SJSA1 (cell line): ENCODE measurements at places on chromosomes 11 and 22. TPM values are rescaled to one million over a fixed set of nuclear protein-coding genes. Genes with fewer than 3 reads are reported as not detected.

TCN2 gene
- 4.5 and 5.8 TPM in 2 replicates for total RNA-seq

GRCh38 chr11:122422682-122423081 lies 232.8 kb upstream of the UBASH3B start:
- no peak for DNase-seq
- H3K27me3 ChIP-seq: no peaks in the 10 kb centered on the region
- no peak overlapping the region for H3K27ac ChIP-seq
- H3K4me3 ChIP-seq: no peak overlapping the region
- no peaks in the 10 kb centered on the region for H3K36me3 ChIP-seq

DNA sequence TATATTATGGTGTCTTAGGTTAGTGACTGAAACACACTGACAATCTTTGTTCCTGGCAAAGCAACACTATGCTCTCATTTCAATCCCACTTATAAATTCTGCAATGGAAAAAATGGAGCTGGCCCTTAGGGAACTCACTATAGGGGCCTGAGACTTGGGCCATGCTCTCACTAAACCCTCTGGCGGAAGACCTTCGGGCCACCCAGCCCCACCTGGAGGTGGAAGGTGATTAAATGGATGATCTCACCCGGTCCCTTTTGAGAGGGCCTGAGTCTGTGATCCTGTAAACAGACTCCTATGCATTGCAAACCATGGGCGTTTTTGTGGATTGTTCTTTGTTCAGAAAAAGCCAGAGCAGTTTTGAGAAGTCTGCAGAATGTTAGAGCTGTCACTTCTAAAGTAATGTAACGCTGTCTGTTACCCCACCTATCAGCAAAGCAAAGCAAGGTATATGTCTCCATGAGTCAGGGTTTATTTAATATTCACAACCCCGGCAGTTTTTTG lies 17.0 kb upstream of the CDON start:
- H3K4me3 ChIP-seq: no peak overlapping the region
- no peaks in the 10 kb centered on the region for H3K27me3 ChIP-seq
- no peak for DNase-seq
- no peaks in the 10 kb centered on the region for H3K36me3 ChIP-seq

DNA sequence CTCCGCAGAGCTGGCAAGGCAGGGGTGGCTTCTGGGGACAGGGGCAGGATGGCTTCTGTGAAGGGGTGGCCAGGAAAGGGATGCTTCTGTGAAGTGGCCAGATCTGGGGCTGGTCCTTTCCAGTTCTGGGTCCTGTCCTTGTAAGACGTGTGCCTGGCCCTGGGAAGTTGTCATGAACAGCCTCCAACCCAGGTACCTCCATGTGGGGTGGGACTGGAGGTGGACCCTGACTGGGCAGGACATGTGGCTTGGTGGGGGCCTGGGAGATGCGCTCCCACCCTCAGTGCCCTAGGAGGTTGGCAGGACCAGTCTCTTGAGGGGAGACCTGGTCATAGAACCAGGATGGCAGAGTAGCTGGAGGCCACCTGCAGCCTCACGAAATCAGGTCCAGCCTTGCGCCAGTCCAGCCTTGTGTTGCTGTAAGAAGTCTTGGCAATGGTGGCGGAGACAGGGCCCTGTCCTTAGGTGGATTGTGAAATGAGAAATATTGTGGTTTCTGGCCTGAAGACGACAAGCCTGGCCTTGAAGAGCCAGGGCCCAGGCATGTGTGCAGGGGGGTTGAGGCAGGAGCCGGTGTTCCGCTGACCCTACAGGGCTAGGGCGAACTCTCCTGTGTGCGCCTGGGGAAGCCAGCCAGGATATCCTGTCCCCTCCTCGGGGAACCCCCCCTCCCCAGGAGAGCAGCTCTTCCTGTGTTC lies 2.6 kb downstream of the KCNQ1 start:
- H3K27me3 ChIP-seq: peaks cover 95% of the 10 kb centered on the region
- H3K27ac ChIP-seq: no peak overlapping the region
- peaks cover 5% of the 10 kb centered on the region for H3K4me1 ChIP-seq
- no peaks in the 10 kb centered on the region for H3K36me3 ChIP-seq

DNA sequence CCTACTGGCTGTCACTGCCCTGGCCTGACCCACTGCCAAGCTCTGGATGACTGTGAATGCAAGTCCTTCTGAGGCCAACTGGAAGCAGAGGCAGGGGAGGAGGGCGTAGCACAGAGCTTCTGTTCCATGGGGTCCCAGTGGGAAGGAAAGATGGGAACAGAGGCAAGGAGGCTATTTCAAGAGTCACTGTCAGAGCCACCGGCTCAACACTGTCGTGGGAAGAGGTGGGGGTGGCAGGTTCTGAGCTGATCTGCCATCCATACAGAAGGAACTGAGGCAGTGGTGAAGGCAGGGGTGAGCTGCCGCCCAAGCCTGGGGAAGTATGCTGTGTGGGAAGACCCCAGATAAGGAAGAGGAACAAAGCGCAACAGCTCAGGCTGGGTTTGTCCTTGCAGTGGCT lies 54.7 kb downstream of the SGSM3 start:
- H3K36me3 ChIP-seq: peaks cover 93% of the 10 kb centered on the region
- peaks cover 18% of the 10 kb centered on the region for H3K4me1 ChIP-seq

- no peak overlapping the region for H3K27ac ChIP-seq
- no peak overlapping the region for H3K4me3 ChIP-seq
- DNase-seq: peak; percentile 36
- no peaks in the 10 kb centered on the region for H3K4me1 ChIP-seq
These were observed 17.2 kb downstream of the CBX7 start for GRCh38 chr22:39135092-39135896.

- H3K4me1 ChIP-seq: peaks cover 39% of the 10 kb centered on the region
- H3K4me3 ChIP-seq: no peak overlapping the region
- H3K36me3 ChIP-seq: no peaks in the 10 kb centered on the region
- no peaks in the 10 kb centered on the region for H3K27me3 ChIP-seq
- no peak overlapping the region for H3K27ac ChIP-seq
- no peak for DNase-seq
These were observed 39.7 kb upstream of the MICAL2 start for GRCh38 chr11:12070446-12071267.

- no peak overlapping the region for H3K27ac ChIP-seq
- H3K4me1 ChIP-seq: no peaks in the 10 kb centered on the region
- no peak overlapping the region for H3K4me3 ChIP-seq
- no peaks in the 10 kb centered on the region for H3K36me3 ChIP-seq
These were observed 433.5 kb upstream of the FAT3 start for GRCh38 chr11:91791171-91791468.

DNA sequence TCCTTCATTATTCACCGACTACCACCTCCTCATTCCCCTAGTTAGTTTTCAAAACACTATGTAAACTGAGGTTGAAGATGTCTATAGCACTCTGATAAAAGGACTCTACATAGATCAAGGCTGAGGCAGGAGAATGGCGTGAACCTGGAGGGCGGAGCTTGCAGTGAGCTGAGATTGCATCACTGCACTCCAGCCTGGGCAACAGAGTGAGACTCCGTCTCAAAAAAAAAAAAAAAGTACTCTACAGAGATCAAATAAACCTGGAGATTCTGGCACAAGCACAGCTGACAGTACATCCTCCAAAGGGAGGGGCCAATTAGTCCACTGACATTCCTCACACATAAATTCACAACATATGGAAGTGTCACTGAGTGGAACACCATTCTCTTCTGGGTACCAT lies 31.0 kb downstream of the TSG101 start:
- no peak overlapping the region for H3K4me3 ChIP-seq
- peaks cover 3% of the 10 kb centered on the region; the same call in 1 of the 2 replicates for H3K36me3 ChIP-seq
- DNase-seq: no peak
- H3K27me3 ChIP-seq: no peaks in the 10 kb centered on the region

CCDC134 gene
- total RNA-seq: 10.6 and 28.6 TPM in 2 replicates

GRCh38 chr22:24201681-24202614 lies 20.7 kb downstream of the SUSD2 start:
- no peaks in the 10 kb centered on the region for H3K36me3 ChIP-seq
- H3K27ac ChIP-seq: no peak overlapping the region
- H3K4me3 ChIP-seq: no peak overlapping the region

GRCh38 chr11:78551066-78551465 lies 23.6 kb downstream of the NARS2 start:
- 0 out of 2 replicates have a peak, but pooled peaks cover 3% of the 10 kb centered on the region for H3K4me1 ChIP-seq
- H3K4me3 ChIP-seq: no peak overlapping the region
- no peaks in the 10 kb centered on the region for H3K36me3 ChIP-seq
- no peak for DNase-seq
- no peak overlapping the region for H3K27ac ChIP-seq

GRCh38 chr11:126766440-126766839 lies 234.1 kb downstream of the KIRREL3 start:
- no peaks in the 10 kb centered on the region for H3K27me3 ChIP-seq
- no peak overlapping the region for H3K27ac ChIP-seq

DNA sequence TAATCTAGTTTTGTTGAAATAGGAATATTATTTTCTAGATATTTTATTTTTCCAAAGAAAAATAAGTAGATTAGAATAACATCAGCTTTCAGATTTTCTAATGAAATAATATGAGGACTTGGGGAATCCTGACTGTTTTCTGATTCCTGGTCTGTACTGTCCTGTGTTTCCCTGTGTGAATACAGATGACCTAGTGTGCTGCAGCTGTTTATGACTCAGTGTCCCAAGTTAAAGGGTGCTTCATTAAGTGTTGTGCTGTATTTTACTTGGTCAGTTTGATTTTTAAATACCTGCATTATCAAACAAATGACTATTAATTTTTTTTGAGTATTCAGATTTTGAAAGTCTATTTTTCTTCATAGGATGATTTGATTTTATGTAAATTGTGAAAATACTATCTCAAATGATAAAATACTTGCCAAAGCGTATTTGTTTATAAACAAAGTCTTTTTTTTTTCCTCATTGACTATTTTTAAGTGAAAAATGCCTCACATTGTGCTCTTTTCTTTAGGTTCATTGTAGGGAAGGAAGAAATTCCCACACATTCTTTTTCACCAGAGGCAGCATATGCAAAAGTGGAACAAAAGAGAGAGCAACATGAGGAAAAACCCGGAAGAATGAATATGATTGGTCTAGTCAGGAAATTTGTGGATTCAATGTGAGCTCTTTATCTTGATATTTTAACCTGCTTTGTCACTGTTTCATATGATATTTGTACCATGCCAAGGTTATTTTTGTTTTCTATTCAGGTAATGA lies 264.2 kb downstream of the TMEM135 start:
- no peaks in the 10 kb centered on the region for H3K27me3 ChIP-seq
- no peaks in the 10 kb centered on the region for H3K36me3 ChIP-seq

DNA sequence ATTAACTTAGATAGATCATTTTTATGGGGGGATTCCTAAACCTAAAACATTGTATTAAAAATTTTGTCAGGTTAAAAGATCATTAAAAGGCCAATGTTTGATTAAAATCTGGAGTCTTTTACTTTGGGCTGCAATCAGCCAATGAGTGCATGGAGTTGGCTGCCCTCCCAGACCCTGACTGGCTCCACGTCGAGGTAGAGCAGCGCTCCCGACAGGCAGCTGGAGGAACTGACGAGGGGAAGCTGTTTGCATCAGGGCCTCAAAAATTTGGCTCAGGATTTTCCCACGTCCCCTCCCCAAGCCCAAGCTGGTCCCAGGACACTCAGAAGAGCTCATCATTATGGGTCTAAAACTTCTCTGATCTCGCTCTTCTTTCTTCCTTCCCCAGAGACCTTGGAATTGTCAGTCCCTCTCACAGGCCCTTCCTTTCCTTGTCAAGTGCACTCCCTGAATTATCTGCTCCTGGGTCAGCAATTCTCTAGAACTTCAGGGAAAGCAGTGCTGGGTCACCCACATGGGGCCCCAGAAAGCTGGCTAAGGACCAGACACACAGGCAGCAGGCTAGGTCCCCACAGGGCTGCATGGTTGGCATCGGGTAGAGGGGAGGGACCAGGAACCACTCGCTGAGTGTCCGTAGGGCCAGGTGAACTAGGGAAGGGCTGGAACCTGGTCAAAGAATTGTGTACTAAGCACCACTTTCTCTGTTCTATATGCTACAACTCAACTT lies 119.6 kb upstream of the IGLL5 start:
- H3K27ac ChIP-seq: no peak overlapping the region
- no peaks in the 10 kb centered on the region for H3K36me3 ChIP-seq
- no peak for DNase-seq
- 0 out of 2 replicates have a peak, but pooled peaks cover 3% of the 10 kb centered on the region for H3K27me3 ChIP-seq
- H3K4me1 ChIP-seq: no peaks in the 10 kb centered on the region

ALX4 gene
- 30.3 and 41.6 TPM in 2 replicates for total RNA-seq

GRCh38 chr11:126336138-126336541 lies 19.3 kb upstream of the ST3GAL4 start:
- H3K4me3 ChIP-seq: no peak overlapping the region
- peaks cover 30% of the 10 kb centered on the region for H3K4me1 ChIP-seq
- no peak overlapping the region for H3K27ac ChIP-seq
- H3K36me3 ChIP-seq: peaks cover 1% of the 10 kb centered on the region; the same call in 1 of the 2 replicates
- no peak for DNase-seq
- no peaks in the 10 kb centered on the region for H3K27me3 ChIP-seq

OR4A16 gene
- total RNA-seq: not detected in 2 replicates

NNMT gene
- total RNA-seq: 125 and 173 TPM in 2 replicates

- H3K4me1 ChIP-seq: peaks cover 34% of the 10 kb centered on the region
- DNase-seq: no peak
- H3K4me3 ChIP-seq: no peak overlapping the region
- no peak overlapping the region for H3K27ac ChIP-seq
These were observed 9.9 kb downstream of the MICAL2 start for GRCh38 chr11:12120031-12121008.

- H3K4me3 ChIP-seq: no peak overlapping the region
- H3K36me3 ChIP-seq: no peaks in the 10 kb centered on the region
- no peak for DNase-seq
- no peaks in the 10 kb centered on the region for H3K4me1 ChIP-seq
These were observed 424.7 kb downstream of the FAM181B start for GRCh38 chr11:82308979-82309378.

GRCh38 chr11:41458154-41458553 lies 1.3 kb downstream of the LRRC4C start:
- H3K36me3 ChIP-seq: no peaks in the 10 kb centered on the region
- no peaks in the 10 kb centered on the region for H3K4me1 ChIP-seq
- H3K4me3 ChIP-seq: no peak overlapping the region
- DNase-seq: no peak
- no peak overlapping the region for H3K27ac ChIP-seq
- H3K27me3 ChIP-seq: peaks cover 20% of the 10 kb centered on the region

- DNase-seq: no peak
- H3K27ac ChIP-seq: no peak overlapping the region
- no peaks in the 10 kb centered on the region for H3K4me1 ChIP-seq
- no peaks in the 10 kb centered on the region for H3K27me3 ChIP-seq
These were observed 162.3 kb downstream of the FBXO7 start for GRCh38 chr22:32636884-32637283.
